ENCODE measurements at places on chromosomes 1 and 21.

- DNase-seq: no peak
Observed at GRCh38 chr1:182262425-182262824, 129.2 kb downstream of the GLUL start.

- DNase-seq: peak; percentile 54
Observed at GRCh38 chr1:65069011-65069565, 78.9 kb upstream of the AK4 start.

GRCh38 chr1:17941431-17942189, 166.0 kb upstream of the IGSF21 start:
- DNase-seq: no peak

DNA sequence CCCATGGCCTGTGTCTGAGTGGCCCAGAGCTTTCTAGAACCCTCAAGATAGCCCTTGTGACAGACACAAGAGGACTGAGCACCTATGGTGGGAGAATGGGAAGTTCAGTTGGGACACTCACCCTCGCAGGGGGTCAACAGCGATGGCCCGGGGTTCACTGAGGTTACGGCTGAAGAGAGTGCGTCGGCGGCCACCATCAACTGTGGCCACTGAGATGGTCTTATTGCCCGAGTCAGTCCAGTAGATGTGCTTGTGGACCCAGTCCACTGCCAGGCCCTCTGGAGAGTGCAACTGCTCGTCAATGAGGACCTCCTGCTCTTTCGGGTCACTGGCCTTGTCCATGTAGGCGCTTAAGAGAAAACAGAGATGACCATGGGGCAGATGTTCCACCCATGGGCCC, 25.7 kb upstream of the MAGOH start:
- no peak for DNase-seq

DNA sequence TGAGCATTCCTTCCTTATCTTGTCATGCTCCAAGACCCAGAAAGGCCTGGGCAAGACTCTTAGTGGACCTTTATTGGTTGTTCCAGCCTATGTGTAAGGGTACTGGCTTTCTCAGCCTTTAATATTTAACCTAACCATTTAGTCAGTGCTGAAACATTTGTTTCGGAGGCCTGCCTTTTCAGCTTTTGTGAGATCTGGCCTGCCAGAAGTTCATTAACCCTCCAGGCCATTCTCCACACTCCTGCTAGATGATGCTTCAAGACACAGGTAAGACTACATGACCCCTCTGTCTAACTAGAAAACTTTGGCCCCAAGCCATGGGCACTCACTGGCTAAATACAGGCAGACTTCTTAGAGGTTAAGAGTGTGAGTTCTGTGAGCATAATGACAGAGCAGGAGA, 138.4 kb upstream of the ZP4 start:
- no peak for DNase-seq

DNA sequence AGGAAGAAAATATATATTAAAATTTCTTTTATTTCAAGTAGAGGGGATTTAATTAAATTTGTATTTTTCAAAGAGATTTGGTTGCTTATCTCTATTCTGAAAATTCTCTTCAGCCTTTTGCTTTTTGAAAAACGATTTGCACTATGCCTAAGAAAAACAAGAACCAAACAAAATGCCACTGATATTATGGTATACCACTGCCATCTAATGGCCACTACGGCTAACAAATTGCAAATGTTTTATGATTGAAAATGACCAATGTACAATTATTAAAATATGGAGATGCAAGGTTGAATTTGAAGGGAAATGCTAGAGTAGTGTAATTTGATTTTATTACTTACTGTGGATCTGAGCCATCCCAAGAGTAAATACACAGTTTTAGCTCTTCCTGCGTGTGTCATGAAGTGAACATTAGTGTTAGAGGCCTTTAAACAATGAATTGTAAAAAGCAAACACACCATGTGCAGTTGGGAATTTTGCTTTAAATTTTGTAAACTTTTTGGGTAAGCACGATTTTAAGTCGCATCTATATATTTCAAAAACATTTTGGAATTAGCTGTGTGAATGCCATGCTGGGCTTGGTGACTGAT, 137.4 kb upstream of the USP25 start:
- DNase-seq: peak; percentile 57

GRCh38 chr21:34834852-34835501, 166.2 kb downstream of the CLIC6 start:
- DNase-seq: no peak

DNA sequence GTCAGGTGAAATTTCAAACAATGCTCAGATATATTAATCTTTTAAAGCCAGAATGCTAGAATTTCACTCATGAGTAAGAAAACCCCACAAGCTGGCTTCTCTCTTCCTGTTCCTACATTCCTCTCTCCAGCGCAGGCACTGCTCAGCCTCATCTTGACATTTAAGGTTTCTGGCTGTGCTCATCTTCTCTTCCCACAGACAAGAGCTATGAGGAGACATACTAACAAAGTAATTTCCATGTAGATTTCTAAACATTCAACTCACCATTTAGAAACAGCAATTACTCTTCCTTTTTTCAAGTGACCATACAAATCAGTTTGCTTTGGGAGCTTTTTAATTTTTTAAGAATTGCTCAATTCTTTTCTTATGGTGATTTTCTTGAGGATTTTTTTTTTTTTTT, 7.8 kb upstream of the LRRC8D start:
- no peak for DNase-seq

DNA sequence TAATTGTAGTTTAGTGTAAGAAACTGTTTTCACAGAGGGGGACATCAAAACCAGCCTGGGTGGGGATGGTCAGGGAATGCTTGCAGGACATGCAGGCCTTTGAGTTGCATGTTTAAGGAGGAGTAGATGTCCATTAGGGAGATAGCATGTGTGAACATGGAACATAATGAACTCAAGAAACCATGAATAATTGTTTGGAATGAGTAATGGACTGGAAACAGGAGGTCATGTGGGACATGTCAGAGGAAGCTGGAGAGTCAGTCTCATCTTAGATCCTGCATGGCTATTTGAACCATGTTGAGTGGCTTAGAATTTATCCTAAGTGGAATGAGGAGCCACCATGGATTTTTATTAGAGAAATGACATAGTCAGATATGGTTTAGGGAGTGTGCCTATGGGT, 86.4 kb downstream of the RPE65 start:
- no peak for DNase-seq

DNA sequence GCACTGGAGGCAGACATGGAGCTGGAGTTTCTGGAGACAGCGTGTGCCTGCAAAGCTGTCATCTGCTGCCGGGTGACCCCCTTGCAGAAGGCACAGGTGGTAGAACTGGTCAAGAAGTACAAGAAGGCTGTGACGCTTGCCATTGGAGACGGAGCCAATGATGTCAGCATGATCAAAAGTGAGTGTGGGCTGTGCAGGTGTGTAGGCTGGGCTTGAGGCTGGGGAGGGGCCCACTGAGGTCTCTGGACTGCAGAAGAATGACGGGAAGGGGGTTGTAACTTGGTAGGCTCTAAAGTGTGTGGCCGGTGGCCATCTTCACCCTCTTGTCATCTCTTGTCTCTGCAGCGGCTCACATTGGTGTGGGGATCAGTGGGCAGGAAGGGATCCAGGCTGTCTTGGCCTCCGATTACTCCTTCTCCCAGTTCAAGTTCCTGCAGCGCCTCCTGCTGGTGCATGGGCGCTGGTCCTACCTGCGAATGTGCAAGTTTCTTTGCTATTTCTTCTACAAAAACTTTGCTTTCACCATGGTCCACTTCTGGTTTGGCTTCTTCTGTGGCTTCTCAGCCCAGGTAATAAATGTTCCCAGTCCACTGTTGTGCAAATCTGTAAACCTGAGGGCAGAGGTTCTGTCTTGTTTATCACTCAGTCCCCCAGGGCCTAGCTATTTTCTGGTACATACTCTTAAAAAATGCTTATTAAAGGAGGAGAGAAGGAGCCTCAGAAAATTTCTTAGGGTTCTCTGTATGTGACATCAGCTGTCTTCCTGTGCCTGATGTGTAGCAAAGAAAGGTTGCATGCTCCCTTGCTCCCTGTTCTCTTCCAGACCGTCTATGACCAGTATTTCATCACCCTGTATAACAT, 19.9 kb downstream of the ATP8B2 start:
- DNase-seq: peak; percentile 85

GRCh38 chr21:34618941-34619340, 4.0 kb upstream of the RCAN1 start:
- no peak for DNase-seq

GRCh38 chr1:172456344-172456769, 12.5 kb upstream of the PIGC start:
- no peak for DNase-seq

DNA sequence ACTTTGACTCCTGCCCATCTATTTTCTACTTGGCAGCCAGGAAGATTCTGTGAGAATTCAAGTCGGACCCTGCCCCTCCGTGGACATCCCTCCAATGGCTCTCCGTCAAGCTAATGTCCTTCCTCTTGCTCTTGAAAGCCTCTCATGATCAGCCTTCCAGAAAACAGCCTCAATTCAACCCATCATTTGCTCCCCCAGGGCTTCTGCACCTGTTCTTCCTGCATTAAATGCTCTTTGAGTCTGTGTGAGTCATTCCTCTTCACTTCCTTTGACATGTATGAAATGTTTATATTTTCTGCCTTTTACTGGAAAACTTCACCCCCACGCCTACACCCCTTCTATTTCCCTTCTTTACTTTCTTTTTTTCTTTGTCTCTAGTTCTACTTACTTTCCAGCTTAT, 734.1 kb upstream of the ZP4 start:
- DNase-seq: no peak

DNA sequence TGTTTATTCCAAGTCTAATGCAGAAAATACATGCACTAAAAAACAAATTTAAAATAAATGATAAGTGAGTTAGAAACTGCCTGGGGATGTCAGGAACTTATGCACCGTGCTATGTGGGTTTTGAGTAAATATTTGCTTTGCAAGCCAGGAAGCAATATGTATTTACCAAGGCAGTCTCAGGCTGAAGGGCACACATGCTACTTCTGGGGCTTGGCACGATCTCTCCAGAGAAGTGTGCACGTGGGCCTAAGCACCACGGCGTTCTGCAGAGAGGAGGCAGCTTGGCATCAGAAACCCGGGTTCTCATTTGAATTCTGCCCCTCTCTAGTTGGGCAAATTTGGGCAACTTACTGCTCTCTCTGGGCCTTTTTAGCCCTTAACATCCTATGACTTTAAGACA, 72.6 kb upstream of the ROR1 start:
- no peak for DNase-seq

DNA sequence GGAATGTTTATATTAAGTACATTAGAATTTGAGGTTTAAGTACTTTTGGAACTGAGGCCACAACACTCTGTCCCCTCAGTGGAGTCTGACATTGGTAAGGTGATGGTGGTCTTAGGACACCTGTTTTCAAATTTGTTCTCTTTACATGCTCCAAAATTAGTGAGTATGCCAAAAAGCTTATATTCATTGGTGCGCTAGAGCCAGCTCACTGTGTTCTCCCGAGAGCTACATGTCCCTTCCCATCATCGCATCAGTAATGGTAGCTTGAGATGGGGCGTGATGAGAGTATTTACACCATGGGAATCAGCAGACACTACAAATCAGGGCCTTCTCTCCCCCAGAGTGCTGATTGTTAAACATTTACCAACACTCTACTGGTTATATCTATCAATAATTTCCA, 19.5 kb downstream of the ETS2 start:
- no peak for DNase-seq

DNA sequence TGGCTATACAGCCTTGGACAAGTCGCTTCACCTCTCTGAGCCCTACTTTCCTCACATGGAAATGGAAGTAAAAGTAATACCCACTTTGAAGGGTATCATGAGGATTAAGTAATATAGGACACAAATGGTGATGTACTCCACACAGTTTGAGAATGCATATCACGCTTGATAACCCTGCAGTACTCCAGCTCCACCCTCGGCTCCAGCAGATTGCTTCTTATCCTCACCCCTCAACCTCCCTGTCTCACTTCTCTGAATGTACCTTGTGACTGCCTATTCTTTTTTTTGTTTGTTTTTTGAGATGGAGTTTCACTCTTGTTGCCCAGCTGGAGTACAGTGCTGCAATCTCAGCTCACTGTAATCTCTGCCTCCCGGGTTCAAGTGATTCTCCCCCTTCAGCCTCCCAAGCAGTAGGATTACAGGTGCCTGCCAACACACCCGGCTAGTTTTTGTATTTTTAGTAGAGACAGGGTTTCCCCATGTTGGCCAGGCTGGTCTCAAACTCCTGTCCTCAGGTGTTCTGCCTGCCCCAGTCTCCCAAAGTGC, 55.5 kb downstream of the LDLRAD2 start:
- DNase-seq: no peak

DNA sequence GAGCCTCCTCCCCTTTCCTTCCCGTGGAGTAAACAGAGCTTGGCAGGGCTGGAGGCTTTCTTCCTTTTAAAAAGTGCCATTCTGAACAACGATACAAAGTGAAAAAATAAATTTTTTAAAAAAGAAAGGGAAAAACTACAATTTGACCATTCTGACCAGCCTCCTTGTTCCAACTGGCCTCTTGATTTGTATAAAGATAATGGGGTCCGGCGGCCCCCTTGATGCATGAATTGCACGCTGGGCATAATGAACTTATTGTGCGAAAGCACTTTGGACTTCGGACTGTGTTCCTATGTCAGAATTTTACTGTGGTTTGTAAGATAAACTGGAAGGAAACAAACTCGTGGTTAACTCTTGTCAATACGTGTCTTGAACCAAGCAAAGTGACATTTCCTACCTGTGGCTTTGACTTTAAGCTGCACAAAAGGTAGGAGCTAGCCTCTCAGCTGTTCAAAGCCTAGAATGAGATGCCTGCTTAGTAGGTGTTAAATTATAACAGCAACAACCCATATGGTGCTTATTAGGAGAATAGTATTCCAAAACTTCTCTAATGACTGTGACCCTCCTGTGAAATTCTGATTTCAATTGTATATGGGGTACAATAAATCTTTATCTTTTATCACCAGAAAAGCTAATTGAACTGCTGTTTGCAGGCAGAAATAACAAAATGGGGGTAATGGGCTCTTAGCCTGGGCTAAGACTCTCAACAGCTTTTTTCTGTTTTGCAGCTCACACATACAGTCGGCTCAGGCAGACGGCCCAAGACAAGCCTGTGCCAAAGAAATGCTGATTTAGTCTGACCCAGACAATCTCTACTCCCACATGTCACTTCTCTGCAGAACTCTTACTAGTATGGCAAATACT, 9.3 kb downstream of the IRF2BP2 start:
- DNase-seq: peak; percentile 69

- DNase-seq: no peak
Observed at GRCh38 chr1:53270107-53270506, 31.8 kb upstream of the MAGOH start.

GRCh38 chr21:31753949-31754707, 22.2 kb upstream of the SCAF4 start:
- DNase-seq: no peak

GRCh38 chr1:3945916-3946840, 46.1 kb upstream of the C1orf174 start:
- no peak for DNase-seq
